ENCODE measurements at places on chromosomes 12 and 14.

- DNase-seq: no peak
Observed at GRCh38 chr14:55599250-55599879, 19.4 kb downstream of the KTN1 start.

- no peak for DNase-seq
Observed at GRCh38 chr12:54369597-54370131, 5.4 kb upstream of the GPR84 start.

DNA sequence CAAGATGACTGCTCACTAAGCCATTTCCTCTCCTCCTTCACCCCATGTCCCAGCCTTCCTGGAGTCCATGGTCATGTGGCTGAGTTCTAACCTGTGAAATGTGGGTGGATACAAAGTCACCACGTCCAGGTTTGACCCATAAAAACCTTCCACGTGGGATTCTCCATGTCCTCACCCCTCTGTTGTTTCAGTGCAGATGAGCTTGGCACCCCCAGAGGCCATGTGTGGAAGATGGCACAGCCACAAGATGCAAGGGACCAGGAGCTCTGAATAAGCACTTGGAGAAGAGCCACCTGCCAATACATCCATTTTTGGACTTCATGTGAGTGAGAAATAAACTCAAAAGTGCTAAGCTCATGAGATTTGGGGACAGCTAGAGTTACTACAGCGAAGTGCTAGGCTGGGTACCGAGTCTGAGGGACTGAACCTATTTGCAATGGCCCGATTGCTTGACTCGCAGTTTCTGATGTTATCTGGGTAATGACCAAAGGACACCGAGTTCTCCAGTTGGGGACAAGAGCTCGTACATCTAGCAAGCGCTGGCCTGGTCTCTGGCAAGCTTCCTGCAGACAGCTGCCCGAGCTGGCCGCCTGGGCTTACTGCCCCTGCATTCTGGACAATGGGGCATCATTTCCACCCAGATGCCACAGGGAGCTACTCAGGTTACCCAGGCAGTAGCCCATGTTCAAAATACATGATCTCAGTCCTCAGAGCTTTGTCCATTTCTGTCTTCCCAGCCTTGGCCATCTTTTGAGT, 7.7 kb upstream of the SLC24A4 start:
- no peak for DNase-seq

GRCh38 chr14:33475623-33476022, 475.3 kb downstream of the EGLN3 start:
- no peak for DNase-seq

- no peak for DNase-seq
Observed at GRCh38 chr12:84643993-84644392, 268.6 kb downstream of the SLC6A15 start.

DNA sequence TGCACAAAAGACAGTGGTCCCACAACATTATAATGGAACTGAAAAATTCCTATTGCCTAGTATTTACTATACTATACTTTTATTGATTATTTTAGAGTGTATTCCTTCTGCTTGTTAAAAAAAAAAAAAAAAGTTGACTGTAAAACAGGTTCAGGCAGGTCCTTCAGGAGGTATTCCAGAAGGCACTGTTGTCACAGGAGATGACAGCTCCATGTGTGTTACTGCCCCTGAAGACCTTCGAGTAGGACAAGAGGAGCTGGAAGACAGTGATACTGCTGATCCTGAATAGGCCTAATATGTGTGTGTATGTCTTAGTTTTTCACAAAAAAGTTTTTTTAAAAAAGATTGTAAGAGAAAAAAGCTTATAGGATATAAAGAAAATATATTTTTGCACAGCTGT, 12.3 kb downstream of the UBE2N start:
- no peak for DNase-seq

DNA sequence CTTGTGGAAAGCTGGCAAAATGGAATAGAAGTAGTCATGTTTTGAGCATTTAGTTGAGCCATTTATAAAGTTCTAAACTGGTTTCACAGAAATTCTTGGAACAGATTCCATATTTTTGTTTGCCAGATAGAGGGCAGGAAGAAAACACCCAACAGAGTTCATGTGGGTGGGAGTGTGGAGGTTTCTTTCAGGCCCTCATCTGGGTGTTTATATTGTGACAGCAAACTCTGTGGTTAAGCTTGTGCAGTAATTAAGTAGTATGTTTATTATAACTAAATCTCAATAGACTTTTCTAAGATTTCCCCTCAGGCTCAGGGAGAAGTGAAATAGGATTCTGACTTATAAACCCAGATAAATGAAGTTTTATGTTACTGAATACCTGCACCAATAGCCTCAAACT, 57.4 kb downstream of the SPPL3 start:
- DNase-seq: no peak

DNA sequence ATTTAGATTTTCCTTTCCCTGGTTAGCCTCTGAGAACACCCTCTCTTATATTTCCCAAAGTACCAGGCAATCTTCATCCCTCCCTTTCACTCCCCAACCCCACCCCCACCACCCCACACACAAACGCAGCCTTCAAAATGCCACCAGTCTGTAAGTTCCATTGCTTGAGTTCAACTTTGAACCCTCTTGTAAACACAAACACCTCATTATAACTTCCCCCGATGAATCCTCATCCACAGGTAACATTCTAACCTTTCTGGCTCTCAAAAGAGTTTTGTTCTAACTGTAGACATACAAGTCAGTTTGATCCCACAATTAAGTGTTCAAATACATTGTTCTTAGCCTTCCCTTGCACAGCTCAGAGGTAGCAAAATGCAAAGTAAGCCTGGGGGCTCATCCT, 199.4 kb upstream of the FOXN3 start:
- no peak for DNase-seq

DNA sequence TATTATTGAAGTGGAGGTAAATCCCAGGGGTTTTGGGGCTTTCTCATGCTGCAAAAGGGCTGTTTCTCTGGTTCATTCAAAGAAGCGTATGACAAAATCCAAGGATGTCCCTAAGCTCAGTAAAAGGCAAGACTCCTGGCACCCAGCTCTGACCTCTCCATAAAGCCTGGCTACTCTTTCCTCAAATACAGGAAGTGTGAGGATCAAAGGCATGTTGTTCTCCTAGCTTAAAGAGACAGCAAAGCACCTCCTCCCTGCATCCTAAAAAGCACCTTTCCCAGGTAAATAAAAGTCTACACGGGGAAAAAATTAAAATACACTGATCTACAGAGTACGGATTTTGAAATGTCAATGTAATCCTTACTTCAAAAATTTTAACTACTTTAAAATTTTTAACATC, 118.6 kb downstream of the LMNTD1 start:
- no peak for DNase-seq

DNA sequence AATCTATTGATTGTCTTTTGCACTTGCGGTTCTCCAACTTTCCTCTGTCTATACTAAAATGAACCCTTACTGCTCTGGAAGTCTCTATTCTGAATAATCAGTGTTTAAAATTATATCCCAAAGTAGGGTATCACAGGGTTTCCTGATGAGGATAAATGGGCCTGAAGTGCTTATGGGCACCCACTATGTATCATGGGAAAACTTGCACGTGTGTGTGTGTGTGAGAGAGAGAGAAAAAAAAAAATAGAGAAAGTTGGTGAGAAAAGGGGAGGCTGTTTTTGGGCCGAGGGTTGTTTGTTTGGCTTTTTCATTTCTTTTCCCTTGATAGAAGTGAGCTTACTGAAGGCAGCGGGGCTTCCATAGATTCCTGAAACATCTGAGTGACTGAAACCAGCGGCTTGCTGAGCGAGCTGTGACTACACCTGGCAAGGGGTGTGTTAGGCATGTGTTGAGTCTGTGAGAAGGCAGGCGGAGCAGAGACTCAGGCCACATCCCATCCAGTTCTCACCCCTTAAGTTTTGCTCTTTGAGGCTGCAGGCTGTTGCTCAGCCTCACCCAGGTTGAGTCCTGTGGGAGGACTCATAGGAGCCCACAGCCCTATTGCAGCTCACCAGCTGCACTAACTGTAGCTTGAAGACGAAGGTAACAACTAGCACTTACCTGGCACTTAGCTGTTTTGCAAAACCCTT, 17.2 kb downstream of the PPFIBP1 start:
- no peak for DNase-seq
